ENCODE measurements at places on chromosomes 5 and 9.

- no peak overlapping the region for H3K4me3 ChIP-seq
- no peak for DNase-seq
- no peaks in the 10 kb centered on the region for H3K36me3 ChIP-seq
Observed at GRCh38 chr5:144876990-144877389, 706.3 kb downstream of the KCTD16 start.

DNA sequence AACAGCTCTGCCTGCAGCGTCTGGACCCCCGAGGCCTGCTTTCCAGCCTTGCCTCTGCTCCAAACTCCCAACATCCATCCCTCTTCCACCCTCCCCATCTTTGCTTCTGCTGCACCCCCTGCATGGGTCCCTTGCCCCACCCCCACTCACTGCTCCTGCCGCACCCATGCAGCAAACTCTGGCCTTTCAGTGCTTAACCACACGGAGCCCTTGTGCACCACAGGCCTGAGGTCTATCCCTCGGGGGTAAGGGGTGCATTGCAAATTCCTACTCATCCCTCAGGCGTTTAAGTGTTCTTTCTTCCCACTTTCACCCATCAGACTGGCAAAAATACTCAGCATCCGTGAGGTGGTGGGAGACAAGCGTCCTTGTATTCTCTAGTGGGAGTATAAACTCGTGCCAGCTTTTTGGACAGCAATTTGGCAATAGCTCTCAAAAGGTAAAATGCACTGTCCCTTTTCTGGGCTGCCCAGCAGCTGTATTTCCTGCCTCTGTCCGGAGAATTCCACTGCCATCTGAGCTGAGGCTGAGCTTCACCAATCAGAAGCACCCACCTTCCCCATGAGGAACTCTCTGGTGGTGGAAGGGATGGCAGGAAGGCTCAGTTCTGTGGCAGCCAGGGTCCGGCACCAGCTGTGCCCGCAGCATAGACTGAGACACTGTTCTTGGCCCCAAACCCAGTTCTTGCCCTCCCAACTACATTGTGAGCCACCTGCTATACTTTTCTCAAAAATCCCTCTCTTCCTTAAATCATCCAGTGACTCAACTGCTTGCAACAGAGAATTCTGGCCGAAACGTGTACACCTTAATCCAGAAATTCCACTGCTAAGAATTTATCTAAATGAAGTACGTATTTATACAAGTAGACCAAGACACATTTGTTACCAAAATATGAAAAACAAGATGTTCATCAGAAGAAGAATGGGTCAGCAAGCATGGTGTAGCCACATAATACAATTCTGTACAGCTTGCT lies 15.0 kb downstream of the PSMB7 start:
- no peak overlapping the region for H3K4me3 ChIP-seq
- peaks cover 32% of the 10 kb centered on the region for H3K36me3 ChIP-seq
- H3K4me1 ChIP-seq: peaks cover 9% of the 10 kb centered on the region
- H3K27ac ChIP-seq: no peak overlapping the region
- DNase-seq: no peak

DNA sequence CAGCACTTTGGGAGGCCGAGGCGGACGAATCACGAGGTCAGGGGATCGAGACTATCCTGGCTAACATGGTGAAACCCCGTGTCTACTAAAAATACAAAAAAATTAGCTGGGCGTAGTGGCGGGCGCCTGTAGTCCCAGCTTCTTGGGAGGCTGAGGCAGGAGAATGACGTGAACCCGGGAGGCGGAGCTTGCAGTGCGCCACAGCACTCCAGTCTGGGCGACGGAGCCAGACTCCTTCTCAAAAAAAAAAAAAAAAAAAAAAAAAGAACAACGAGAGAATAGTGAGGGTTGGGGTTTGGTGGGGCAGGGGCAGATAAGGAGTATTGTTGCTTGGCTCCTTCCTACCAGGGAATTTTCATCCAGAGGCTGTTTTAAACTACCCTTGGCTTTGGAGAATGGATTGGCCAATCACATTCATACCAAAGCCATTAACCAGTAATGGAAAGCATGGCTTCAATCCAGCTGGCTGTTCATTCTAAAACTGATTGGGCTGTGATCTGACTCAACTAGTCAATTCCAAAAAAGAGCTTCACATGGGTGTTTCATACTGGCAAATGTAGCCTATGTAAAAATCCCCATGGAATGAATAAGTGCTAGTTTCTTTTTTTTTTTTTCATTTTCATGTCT lies 64.4 kb downstream of the PLCXD3 start:
- no peaks in the 10 kb centered on the region for H3K36me3 ChIP-seq
- no peak for DNase-seq
- no peak overlapping the region for H3K27ac ChIP-seq
- no peaks in the 10 kb centered on the region for H3K27me3 ChIP-seq
- no peak overlapping the region for H3K4me3 ChIP-seq
- no peaks in the 10 kb centered on the region for H3K4me1 ChIP-seq

DNA sequence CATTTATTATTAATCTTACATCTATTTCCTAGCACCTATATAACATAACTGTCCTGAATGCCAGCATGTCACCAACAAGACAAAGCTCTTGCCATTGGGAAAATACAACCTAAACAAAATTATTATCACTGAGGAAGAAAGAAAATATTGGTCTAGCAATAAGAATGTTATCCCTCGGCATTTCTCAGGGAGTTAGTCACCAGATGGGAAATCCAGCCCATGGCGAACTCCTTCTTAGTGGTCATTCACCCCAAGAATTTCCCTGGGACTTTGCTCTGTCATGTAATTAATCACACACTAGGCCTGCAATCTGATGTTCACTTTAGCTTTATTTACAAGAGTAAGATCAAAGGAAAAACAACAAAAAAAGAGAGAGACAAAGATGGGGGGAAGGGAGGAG lies 56.1 kb upstream of the TAS2R1 start:
- no peaks in the 10 kb centered on the region for H3K27me3 ChIP-seq
- no peak overlapping the region for H3K4me3 ChIP-seq
- H3K4me1 ChIP-seq: no peaks in the 10 kb centered on the region
- H3K36me3 ChIP-seq: no peaks in the 10 kb centered on the region
- DNase-seq: no peak

DNA sequence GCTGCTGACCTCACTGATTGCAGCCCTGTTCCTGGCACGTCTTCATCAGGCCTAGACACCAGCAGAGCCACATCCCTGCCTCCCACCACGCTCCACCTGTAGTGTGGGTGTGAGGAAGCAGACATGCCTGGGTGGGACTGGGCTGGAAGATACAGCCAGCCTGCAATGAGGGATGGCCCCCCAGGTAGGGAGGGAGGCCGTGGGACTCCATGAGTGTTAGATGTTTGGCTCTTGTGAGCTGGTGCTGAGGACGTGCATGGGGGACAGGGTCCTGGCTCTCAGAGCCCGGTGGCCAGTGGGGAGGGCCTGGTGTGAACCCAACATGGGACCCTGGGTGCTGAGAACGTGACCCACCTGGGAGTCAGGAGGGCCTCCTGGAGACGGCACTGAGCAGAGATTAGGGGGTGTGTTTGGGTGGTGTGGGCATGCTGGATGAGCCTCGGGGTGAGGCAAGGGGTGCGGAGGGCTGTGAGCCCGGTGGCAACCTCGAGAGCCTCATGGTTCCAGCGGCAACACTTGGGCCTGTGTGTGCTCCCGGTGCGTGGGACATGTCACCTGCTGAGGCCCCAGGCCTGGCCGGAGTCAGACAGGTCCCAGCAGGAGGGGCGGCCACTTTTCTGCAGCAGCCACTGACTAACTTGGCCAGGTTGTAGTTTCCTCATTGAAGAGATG lies 87.6 kb downstream of the PHF2 start:
- no peak overlapping the region for H3K27ac ChIP-seq
- no peak overlapping the region for H3K4me3 ChIP-seq
- DNase-seq: no peak
- no peaks in the 10 kb centered on the region for H3K4me1 ChIP-seq
- no peaks in the 10 kb centered on the region for H3K27me3 ChIP-seq

DNA sequence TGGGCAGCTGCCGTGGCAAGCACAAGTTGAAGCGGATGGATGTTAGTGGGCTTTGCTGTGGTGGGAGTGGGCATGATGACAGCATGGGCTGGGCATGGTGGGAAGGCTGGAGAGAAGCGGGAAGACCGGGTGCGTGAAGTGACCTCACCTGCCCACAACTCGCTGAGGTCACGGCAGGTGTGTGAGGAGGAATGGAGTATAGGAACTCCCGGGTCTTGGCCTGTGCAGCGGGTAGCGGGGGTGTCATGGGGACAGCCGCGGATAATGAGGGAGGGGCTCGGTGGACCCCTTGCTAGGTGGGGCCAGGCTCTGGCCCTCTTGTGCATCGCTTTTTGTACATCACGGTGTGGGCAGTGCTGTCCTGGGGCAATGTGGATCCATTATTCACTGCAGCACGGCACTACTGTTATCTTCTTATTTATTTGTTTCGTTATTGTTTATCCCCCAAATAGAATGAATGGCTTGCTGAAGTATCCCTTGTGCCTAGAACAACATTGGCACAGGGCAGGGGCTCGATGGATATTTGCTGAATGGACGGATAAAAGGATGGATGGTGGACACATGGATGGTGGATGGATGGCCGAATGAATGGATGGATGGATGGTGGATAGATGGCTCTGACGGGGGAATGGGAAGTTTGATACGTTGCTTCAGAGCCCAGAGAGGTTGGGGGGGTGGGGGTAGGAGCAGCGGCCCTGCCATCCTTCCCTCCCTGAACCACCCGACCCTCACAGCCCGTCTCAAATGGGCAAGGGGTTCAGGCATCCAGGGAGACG lies 14.6 kb downstream of the PROP1 start:
- no peak for DNase-seq
- H3K4me1 ChIP-seq: peaks cover 12% of the 10 kb centered on the region
- H3K27me3 ChIP-seq: peaks cover 69% of the 10 kb centered on the region
- no peak overlapping the region for H3K4me3 ChIP-seq

DNA sequence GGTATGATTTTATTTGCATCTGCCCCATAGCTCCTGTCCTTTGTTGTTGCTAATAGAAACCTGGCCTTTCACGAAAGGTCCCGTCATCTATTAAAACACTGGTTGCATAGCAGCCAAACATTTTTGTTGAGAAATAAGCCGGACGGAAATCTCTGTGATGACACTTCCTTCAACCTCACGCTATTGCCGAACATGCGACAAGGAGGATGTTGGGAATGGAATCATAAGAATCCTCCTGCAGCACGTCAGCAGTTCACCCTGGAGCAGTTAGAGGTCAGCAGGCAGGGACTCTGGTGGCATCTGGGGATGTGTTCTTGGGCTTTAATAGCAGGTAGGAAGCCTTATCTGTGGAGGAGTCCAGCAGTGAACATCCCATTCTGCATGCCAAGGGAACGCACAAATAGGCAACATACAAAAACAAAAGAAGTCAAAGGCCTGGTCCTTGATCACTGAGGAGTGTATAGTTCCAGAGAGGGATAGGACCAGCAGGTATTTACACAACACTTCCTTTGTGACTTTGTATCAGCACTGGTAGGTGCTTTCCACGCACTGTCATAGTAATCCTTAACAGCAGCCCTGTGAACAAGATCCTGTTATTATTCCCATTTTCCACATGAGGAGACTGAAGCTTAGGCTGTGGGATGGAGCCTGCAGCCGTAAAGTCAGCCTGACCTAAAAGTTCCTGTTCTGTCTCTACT lies 33.4 kb downstream of the ARHGAP26 start:
- no peak for DNase-seq
- H3K27ac ChIP-seq: no peak overlapping the region
- peaks cover 20% of the 10 kb centered on the region for H3K4me1 ChIP-seq

DNA sequence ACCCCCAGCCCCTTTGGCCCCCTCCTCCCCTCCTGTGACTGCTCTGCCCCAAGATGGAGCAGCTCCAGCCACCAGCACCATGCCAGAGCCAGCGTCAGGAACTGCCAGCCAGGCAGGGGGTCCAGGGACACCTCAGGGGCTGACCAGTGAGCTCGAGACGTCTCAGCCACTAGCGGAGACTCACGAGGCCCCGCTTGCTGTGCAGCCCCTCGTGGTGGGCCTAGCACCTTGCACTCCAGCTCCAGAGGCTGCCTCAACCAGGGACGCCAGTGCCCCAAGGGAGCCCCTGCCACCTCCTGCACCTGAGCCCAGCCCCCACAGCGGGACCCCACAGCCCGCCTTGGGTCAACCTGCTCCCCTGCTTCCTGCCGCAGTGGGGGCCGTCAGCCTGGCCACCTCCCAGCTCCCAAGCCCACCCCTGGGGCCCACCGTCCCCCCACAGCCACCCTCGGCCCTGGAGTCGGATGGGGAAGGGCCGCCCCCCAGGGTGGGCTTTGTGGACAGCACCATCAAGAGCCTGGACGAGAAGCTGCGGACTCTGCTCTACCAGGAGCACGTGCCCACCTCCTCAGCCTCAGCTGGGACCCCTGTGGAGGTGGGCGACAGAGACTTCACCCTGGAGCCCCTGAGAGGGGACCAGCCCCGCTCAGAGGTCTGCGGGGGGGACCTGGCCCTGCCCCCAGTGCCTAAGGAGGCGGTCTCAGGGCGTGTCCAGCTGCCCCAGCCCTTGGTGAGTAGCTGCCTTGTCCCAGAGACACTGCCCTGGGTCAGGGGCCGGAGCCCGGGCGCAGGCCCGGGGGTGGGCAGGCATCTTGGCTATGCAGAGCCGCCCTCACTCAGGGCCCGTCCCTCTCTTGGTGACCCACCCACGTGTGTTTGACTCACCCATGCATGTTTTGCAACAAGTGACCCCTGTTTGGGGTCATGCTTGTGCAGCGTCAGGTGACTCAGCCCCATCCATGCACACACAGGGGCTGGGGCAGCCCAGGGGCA lies 105.2 kb downstream of the WNK2 start:
- H3K4me1 ChIP-seq: no peaks in the 10 kb centered on the region
- no peaks in the 10 kb centered on the region for H3K36me3 ChIP-seq
- no peak overlapping the region for H3K4me3 ChIP-seq
- DNase-seq: no peak
- no peak overlapping the region for H3K27ac ChIP-seq

DNA sequence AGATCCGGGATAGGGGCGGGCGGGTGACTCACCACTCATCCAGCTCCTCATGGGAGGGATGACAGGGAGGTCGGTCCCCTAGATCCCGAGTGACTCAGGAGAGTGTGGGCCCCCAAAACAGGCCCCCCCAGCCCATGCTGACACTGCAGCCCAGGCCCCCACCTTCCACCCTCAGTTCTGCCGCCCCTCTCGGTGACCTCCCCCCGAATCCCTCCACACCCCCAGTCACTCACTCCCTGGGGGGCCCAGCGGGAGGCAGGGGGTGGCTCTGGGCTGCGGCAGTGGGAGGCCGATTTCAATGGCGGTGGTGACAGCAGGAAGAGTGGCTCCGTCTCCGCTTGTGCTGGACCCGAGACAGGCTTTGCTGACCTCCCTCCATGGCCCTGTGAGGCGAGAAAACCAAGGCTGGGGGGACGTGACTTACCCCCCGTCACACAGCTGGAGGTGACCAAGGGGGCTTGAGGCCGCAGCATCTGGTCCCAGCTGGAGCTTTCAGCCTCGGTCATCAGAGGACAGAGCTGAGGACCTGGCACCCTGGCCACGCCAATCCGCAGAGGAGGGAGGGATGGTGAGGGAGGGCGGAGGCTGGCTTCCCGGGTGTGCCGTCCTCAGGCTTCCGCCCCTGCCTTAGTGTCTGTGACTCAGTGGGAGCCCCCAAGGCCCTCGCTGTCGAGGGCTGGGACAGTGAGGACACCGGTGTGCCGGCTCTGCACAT lies 9.0 kb downstream of the GPSM1 start:
- no peaks in the 10 kb centered on the region for H3K4me1 ChIP-seq
- peaks cover 20% of the 10 kb centered on the region for H3K36me3 ChIP-seq
- no peak overlapping the region for H3K4me3 ChIP-seq
- DNase-seq: no peak
- H3K27me3 ChIP-seq: no peaks in the 10 kb centered on the region
